Hippocampal formation (tissue), 2 donors: ENCODE measurements at places on chromosomes 3 and 15.

DNA sequence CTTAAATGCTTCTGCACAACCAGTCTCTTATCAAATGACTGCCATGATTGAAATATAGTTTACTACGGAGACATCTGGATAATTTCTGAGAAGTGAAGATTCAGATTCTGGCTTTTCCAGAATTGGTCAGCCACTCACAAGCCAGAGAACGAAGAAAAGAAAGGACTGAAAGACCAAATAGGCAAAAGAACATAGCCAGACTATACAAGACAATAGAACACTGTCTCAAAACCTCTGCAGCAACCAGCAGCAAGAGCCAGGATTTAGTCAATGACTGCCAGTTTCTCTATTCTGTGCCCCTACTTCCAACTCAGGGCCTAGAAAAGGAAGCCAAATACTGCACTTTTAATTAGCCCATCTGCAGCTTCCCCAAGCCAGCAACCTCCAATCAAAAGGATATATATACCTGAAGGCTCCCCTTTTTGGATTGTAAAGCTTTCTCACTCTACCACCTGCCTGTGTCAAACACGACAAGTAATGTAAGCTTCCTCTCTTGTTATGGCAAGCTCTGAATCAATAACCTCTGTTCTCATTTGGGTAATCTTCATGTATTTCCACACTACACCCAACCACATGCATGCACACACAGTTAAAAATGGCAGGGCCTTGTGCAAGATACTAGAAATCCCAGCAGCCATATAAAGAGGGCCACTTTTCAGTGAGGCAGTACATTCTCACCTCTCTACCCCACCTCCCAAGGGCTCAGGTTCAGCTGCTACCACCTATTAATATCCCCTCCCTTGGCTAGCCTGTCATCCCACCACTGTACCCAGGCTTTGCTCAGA lies 97.1 kb downstream of the ERC2 start:
- peak; percentile 90 for DNase-seq

- DNase-seq = no peak
Measured at GRCh38 chr3:188559072-188559429, 405.1 kb downstream of the LPP start.

- no peak for DNase-seq
Measured at GRCh38 chr3:125525153-125525552, 5.2 kb upstream of the SNX4 start.

GRCh38 chr15:35813573-35813972 lies 267.6 kb upstream of the DPH6 start:
- DNase-seq = no peak

DNA sequence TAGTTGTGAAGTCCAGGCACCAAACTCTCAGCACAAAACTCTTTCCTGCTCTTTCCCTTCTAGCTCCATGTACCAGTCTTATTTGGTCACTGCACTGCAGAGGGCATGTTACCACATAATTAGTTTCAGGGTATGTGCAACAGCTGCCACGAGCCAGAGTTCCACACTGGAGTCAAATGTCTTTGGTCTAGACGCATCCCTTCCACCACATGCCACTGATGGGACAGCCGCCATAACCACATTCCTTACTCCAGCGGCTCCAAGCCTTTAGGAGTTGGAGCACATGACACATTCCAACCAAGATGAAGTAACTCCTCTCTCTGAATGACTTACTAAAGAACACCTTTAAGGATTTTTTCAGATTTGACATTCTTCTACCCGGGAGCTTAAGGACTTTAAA lies 153.4 kb downstream of the ERC2 start:
- no peak for DNase-seq

- no peak for DNase-seq
Measured at GRCh38 chr15:76986743-76987142, 8.2 kb upstream of the PSTPIP1 start.

DNA sequence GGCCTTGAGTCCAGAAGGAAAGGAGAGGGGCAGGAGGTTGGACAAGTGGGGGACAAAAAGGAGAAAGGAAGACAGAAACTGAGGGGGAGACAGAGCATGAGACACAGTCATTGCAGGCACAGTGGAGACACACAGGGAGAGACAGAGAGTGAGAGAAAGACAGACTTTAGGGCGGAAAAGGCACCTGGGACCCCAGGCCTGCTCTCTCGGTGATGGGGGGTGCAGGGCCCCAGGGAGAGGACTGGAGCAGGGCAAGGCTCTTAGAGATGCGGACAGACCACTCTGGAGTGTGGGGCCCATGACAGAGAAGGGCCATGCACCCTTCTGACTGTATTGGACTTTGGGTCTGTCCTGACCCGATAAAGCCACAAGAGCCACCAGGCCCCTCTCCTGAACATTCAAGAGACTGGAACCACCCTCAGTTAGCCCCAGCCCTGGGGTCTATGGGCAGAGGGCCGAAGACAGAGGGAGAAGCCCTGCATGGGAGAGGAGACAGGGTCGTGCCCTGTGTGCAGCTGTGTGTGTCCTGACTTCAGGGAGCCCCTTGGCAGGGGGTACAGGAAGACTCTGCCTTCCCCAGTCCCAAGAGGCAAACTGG lies 12.5 kb downstream of the PLCD1 start:
- no peak for DNase-seq

DNA sequence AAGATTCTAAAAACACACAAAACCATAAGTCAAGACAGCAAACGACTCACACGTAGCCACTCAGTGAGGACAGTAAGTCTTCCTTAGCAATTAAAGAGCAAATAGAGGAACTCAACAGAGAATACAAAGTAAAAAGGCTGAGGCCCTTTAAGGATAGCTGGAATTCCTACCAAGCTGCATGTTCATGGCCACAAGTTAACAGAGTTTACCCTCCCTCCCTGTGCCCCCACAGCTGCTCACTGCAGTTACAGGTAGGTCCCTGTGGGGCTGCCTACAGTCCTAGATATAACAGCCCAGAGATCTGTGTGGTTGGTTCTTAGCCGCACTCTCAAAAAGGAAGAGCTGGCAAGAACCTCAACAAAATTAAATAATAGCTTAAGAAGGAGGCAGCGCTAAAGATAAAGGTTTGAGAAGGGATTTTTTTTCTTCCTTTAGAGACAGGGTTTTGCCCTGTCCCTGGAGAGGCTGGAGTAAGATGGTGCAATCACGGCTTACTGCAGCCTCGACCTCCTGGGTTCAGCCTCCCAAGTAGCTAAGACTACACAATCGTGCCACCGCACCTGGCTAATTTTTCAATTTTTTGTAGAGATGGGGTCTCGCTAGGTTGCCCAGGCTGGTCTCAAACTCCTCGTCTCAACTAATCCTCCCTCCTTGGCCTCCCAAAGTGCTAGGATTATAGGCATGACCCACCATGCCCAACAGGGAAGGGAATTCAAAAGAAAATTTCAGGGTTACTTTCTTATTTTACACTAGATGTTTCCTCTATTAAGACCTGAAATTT lies 19.3 kb downstream of the SFMBT1 start:
- DNase-seq = no peak

- no peak for DNase-seq
Measured at GRCh38 chr3:112448939-112449338, 50.3 kb downstream of the BTLA start.

- DNase-seq = no peak
Measured at GRCh38 chr3:37725842-37726241, 135.8 kb upstream of the CTDSPL start.

GRCh38 chr3:145780301-145780700 lies 380.7 kb downstream of the PLOD2 start:
- DNase-seq = no peak

- DNase-seq = no peak
Measured at GRCh38 chr3:94405258-94406035, 342.6 kb downstream of the NSUN3 start.

DNA sequence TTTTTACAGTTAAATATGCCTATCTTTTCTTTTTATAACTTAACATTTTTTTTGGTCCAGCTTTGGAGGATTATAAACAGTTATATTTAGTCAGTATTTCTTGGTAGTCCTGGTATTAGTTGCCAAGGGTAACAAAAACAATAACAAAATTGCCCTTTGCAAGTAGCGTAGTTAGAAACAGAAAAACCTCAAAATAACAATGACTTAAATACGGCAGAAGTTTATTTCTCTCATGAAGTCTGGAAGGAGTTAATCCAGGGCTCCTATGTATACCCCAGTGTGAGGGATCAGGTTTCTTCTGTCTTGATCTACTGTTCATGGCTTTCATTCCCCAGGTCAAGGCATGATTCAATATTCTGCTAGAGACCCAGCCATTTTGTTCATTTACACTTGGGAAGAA lies 14.1 kb upstream of the MYH15 start:
- no peak for DNase-seq

DNA sequence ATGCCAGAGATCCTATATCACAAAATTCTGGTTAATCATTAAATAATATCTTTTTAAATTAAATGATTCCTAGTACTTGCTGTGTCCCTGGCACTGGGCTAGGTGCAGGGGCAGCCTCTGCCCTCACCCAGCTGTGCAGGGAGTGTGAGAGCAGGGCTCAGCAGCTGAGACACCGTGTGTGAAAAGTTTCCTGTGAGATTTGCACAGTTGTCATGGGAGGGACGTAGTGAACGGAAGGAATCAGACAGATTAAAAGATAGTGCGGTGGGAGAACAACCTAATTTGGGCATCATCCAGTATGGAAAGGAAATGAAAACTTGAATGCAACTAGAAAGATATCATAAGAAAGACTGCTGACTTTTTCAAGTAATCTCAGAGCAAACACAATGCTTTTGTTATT lies 204.1 kb downstream of the SSR3 start:
- DNase-seq = no peak
